Urothelium cell line (cell line): ENCODE measurements at places on chromosomes 13 and 19.

DNA sequence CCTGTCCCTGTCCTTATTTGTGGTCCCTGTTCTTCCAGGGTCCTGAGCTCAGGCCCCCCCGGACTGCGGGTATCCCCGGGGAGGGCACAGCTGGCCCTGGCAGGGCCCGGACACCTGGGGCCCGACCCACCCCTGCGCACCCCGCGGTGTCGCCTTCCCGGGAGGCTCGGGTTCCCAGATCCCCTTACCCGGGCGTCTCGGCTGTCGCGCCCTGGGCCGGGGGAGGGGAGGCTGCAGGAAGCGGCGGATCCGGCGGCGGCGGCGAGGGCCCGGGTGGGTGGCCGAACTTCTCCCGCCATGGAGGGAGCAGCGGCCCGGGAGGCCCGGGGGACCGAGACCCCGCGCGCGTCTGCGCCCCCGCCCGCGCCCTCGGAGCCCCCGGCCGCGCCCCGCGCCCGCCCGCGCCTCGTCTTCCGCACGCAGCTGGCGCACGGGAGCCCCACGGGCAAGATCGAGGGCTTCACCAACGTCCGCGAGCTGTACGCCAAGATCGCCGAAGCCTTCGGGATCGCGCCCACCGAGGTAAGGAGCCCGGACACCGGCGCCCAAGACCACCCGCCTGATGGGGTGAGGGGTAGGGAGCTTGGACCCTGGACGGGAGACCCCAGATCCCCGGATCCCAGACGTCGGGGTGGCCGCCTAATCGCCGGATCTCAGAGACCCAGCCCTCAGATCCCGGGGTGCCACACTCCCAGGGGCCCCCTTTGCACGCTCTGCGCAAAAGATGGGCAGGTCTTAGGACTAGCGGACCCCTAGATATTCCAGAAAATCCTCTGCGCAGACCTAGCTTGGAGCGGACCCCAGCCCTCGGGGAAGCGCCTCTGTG, at the start of gene GIPC3:
Gene GIPC3 (plus strand): TSS at position 178 of the 826 bp plus-strand sequence. CDS start 120 bp downstream, at position 298.
- DNase-seq: no peak

DNA sequence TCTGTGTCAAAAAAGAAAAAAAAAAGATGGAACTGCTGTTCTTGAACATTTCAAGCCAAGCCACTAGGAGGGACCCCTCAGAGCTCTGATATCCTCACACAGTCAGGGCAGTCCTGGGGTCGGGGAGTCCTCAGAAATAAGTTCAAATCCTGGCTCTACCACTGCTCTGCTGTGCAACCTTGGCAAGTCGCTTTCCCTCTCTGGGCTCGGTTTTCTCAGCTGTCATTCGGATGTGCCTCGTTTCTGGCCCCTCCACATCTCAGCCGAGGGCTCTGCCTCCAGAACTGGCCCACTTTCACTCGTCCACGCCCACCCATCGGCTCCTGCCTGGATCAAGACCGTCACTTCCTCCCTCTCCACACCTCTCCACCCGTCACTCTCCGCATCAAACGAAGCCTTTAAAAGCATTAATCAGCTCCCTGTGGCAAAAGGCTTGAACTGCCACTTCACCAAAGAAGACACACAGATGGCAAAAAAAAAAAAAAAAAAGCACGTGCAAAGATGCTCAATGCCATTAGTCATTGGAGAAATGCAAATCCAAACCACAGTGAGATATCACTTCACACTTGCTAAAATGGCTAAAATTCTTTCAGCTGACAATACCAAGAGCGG, 7.4 kb upstream of the ZNRF4 start:
- DNase-seq: no peak

GRCh38 chr13:112428704-112429103, 52.5 kb downstream of the SPACA7 start:
- no peak for DNase-seq

GRCh38 chr13:22041741-22042140, 370.9 kb downstream of the FGF9 start:
- DNase-seq: no peak

DNA sequence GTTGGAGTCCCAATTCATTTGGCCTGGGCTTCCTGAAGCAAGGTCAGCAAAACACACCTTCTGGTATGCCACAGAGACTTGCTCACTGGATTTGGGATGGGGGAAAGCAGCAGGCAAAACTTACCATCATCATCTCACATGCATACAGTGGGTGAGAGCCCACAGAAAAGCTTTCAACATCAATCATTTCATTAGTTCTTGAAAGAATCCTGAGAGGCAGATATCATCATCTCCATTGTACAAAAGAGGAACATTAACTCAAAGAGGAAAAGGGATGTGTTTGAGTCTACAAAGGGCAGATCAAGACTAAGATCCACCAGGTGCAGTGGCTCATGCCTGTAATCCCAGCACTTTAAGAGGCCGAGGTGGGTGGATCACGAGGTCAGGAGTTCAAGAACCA, 6.4 kb downstream of the WDR87 start:
- DNase-seq: no peak

- DNase-seq: peak; percentile 90
Observed at GRCh38 chr19:49150106-49150943, 4.9 kb downstream of the HRC start.

DNA sequence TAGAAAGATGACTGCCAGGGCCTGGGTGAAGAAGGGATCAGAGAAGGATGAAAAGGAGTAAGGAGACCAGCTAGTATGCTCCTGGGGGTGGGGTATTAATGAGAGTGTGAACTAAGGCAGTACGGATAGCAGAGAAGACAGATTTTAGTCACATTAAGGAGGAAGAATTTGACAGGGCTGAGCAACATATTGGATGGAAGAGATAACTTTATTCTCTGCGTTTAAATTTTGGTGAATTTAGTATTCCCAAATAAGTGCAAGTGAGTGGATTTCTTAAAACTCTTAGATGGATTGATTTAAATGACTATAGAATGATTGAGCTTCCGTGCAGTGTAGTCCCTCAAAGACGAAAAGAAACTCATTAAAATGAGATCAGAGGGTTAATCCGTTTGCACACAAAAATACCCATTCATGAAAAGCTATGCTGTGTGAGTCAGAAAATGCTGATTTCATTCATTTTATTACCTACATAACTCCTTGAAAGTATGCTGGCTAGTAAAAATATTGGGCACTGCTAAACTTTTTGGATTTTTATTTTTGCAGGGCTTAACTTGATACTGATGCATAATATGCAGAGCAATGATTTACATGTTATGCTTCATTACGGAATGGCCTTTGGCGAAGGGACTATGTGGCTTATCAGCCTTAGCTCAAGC, 54.1 kb downstream of the WDFY2 start:
- no peak for DNase-seq

DNA sequence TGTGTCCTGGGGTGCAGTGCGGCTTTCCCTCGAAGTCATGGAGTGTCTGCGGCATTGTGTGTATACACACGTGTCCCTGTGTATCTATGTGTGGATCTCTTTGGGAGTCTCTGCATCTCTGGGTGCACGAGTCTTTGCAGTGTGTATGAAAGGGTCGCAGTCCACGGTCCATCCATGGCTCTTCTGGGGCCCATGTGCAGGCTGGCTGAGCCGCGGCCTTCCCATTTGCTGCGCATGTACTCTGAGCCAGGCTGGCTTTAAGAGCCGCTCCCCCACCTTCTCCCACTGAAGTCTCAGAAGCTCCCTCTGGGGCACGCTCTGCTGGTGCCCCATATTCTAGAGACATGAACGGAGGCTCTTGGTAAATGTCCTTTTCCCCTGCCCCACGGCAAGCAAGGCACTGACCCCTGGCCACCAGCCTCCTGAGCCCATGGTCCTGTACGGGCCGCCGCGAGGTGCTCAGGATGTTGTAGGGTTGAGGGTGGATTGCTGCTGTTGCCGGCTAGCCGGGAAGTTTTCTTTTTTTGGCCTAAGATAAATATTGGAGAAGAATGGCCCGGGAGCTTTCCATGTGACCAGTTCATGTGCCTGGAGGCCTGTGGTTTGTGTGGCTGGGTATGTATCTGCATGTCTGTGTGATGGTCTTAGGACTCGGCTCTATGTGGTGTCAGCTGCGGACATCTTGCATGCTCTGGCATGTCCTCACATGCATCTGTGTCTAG, 31.9 kb downstream of the PAK4 start:
- DNase-seq: no peak

- no peak for DNase-seq
Observed at GRCh38 chr13:24745861-24746617, 17.9 kb upstream of the RNF17 start.

GRCh38 chr19:39304701-39305571, 8.7 kb downstream of the IFNL1 start:
- DNase-seq: no peak

GRCh38 chr19:51339687-51340656, 2.0 kb downstream of the VSIG10L start:
- peak; percentile 99 for DNase-seq

- DNase-seq: peak; percentile 20
Observed at GRCh38 chr13:75480671-75481175, 1.2 kb downstream of the TBC1D4 start.

DNA sequence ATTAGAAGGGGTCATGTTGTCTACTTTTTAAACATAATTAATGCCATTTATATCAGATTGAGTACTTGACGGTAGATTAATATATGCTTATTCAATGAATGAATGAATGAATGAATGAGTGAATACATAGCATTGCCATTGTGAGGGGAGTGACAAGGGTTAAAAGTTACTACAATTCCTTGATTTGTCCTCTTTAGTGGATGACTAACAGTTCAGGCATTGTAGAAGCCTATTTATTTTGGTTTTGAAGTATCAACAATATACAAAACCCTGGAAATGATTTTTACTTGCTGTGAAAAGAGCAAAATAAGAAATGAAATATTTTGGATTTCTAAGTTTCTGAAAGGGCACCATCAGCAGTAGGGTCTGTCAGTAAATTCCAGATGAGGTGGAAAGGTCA, 122.7 kb downstream of the CYSLTR2 start:
- no peak for DNase-seq

DNA sequence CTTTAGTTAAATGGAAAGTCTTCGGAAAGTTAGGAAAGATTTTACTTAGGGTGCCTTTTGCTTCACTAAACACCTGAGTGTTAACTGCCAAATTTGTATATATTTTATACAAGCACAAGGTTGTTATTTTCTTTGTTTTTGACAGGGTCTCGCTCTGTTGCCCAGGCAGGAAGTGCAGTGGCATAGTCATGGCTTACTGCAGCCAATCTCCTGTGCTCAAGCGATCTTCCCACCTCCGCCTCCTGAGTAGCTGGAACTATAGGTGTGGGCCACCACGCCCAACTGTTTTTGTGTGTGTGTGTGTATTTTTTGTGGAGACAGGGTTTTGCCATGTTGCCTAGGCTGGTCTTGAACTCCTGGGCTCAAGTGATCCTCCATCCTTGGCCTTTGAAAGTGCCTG, 16.2 kb downstream of the KCTD4 start:
- no peak for DNase-seq

DNA sequence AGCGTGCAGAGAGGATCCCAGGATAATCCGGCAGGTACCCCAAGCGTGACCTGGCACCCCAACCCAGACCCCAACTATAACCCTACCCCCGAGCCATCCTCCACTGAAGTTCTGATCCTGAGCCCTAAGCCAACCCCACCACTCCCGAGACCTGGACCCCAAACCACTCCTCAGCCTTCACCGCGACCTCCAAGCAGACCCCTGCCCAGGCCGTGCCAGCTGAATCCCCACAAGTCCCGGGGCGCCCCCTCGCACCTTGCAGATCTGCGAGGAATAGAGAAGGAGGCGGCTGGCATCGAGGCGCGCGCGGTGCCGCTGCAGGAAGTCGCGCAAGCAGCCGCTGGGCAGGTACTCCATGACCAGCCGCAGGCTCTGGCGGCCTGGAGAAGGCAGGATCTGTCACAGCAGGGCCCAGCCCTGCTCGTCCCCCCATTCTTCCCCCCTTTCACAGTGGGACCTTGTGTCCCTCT, 10.1 kb upstream of the INSL3 start:
- DNase-seq: no peak

DNA sequence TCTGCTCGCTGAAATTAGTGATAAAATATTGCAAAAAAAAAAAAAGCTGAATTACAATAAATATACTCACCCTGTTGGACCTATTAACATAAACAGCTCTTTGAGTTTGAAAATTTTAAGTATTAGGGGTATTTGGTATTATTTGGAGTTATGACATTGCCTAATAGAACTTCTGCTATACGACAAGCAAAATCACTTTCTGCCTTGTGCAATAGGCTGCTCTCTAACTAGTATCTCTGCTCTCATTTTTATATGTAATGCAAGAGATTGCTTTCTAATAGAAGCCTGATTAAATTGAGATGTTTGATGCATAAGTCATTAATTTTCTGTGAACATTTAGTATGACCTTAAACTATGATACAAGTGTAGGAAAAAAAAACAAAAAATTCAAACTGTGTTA, 5.3 kb downstream of the RGS9BP start:
- DNase-seq: no peak

DNA sequence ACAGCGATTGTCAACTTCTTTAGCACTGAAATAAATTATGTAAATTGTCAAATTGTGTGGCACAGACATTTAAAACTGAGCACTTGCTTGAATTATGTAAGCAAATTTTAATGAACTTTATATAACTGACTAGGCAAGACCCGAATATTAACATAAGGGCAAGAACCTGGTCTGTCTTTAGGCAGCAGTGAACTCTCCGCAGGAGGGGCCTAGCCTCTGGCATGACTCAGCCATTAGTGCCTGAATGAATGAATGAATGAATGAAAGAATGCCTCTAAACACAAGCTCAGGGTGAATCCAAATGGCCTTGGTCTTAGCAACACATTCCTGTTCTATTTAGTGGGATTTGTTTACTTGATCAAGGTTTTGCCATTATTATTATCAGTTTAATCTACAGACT, 654.7 kb upstream of the ARGLU1 start:
- no peak for DNase-seq

DNA sequence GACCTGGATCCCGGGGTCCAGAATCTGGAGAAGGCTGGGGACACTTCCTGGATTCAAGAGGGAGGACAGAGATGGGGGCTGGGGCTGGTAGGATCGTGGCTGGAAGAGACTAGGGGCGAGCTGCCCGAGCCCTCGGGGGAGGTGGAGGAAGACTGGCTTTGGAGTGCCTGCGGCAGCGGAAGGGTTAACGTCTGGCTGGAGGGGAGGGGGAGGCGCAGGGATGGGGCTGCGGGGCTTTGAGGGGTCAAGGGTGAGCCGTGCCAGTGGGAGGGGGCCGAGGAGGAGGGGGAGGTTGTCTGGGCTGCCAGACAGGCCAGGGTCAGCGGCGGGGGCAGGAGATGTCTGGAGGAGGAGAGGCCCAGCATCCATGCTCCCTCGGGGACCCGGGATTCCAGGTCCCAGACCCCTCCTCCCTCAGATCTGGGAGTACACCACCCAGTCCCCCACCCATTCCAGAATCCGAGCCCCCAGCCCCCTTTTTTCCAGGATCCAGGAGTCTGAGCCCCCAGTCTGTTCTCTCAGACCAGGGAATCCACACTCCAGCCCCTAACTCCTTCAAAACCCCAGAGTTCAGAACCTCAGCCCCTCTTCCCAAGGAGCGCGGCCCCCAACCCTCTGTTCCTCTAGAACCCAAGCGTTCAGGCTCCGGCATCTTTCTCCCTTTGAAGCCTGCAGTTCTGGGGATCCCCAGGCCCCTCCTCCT, 3.2 kb upstream of the SPACA6 start:
- DNase-seq: peak; percentile 53

GRCh38 chr19:18053576-18054219, 33.0 kb downstream of the IL12RB1 start:
- DNase-seq: no peak

- peak; percentile 67 for DNase-seq
Observed at GRCh38 chr19:55116232-55116858, 1.1 kb downstream of the PPP1R12C start.

- DNase-seq: no peak
Observed at GRCh38 chr13:80560609-80561008, 219.7 kb upstream of the SPRY2 start.

GRCh38 chr19:4844348-4845179, 13.1 kb upstream of the TICAM1 start:
- no peak for DNase-seq

GRCh38 chr19:51702103-51702824, 9.1 kb downstream of the SPACA6 start:
- DNase-seq: no peak

- no peak for DNase-seq
Observed at GRCh38 chr13:109787135-109787954, 962 bp upstream of the IRS2 start.
